GM13977 (cell line): ENCODE measurements at places on chromosomes 1 and 21.

GRCh38 chr1:4801192-4801924 is 146.9 kb downstream of the AJAP1 start:
- DNase-seq: no peak

DNA sequence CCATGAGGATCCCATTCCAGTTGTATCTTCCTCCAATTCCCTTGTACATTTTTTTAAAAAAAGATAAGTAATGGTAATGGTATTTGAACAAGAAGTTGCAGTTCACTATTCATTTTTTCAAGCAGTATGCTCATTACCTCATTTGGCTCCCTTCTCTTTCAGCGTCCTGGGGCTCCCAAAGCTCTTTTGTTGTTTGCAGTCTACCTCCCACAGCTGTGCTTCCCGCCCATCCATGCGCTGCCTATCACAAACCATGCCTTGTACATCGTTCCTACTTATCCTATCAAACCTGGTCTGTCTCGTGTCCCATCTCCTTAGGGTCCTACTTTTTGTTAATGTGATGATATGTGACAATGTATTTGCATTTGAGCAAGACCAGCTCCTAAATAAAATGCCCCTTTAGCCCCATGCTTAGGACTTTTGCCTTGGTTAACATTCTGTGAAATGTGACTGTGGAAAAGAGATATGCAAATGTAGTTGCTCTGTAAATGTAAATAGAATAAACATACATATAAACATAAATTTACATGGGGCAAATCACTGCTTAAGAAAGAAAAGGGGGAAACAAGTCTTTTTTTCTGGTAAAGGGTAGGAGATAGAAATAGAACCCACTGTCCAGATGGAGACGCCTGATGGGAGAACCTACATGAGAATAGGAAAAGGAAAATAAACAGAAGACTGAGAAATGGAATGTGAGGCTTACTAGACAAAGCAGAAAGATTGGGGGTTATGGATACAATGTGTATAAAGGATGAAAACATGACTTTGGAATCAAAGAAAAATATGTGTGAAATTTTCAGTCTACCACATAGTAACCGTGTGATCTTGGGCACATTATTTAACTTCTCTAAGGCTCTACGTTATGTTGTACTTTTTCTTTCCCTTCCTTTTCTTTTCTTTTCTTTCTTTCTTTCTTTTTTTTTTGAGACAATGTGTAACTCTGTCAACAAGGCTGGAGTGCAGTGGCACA is 59.8 kb upstream of the PLXNA2 start:
- no peak for DNase-seq

DNA sequence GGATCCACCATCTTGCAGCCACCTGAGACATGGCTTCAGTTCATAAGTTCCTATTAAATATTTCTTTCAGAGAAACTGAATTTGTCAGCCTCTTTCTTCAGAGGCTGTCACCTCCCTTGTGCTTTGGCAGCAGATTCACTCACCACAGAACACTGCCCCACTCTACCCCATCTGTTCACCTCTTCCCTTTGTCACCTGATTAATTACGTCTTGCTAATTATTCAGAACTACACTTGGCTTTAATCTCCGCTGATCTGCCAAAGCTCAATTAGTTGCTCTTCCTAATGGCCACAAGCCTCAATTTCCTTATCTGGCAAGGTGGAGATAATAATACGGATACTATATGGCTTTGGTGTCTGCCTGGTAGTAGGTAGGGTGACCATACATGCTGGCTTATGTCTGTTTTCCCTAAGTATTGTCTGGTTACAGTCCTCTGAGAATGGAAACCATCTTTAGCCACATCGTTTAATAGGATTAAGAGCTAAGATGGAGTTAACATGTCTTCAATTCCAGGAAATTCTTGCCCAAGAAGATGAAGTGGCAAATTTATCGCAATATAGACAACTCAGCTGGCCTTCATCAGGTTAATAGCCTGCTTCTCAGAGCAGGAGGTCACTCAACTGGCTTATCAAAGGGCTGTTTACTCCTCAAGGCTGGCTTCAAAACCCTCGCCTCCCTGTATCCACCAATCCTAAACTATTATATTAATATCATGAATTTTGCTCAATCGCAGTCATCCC is 58.2 kb upstream of the ADAR start:
- DNase-seq: no peak

- no peak for DNase-seq
These were observed 331.3 kb upstream of the SNX7 start for GRCh38 chr1:98330224-98330623.

DNA sequence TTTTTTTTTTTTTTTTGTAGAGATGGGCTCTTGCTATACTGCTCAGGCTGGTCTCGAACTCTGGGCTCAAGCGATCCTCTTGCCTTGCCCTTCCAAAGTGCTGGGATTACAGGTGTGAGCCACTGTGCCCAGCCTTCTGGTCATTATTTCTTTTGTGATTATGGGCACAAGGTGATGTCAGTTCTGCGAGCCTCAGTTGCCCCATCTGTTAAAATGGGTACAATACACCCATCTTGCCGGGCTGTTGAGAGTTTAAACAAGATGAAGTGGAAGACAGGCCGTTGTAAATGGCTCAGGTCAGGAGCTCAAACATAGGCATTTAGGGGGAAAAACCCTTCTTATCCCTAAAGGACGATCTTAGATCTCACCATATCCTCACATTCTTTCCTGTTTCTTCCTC is 53.7 kb upstream of the WNT4 start:
- no peak for DNase-seq

DNA sequence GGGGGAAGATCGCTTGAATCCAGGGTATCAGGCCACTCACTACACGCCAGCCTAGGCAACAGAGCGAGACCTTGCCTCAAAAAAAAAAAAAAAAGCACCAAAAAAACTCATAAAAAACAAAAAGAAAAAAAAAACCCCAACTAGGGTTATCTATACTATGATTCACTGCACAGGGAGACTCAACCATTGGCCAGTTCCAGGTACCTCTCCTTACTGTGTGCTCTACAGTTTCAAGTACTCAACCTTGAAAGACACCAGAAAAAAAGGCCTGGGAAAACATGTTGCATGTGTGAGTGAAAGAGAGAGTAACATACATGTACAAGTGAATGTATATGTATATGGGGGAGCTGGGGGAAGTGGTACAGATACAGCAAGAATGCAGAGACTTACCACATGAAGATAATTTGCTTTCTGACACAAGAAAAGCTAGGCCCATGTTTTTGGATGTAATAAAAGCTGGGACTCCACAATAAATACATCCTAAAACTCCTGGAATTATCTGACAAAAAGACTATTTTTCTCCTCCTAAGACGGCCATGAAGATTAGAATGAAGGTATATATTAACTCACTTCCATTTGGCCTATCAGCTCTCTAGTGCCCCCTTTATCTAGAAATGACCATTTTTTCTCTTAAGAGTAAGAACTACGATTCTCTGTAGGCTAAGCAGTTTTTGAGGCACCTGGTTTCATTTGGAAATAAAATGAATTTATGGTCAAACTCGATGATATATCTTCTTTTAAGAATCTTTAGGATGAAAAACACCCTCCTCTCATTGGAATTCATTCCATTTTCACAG is 52.2 kb downstream of the SLC27A3 start:
- peak; percentile 27 for DNase-seq

GRCh38 chr21:25850126-25850842 is 115.5 kb downstream of the GABPA start:
- DNase-seq: no peak

GRCh38 chr1:51313961-51314777 is 16.2 kb downstream of the TTC39A start:
- DNase-seq: no peak

- DNase-seq: peak; percentile 73
These were observed 73.9 kb downstream of the RAP1GAP start for GRCh38 chr1:21594935-21595897.

DNA sequence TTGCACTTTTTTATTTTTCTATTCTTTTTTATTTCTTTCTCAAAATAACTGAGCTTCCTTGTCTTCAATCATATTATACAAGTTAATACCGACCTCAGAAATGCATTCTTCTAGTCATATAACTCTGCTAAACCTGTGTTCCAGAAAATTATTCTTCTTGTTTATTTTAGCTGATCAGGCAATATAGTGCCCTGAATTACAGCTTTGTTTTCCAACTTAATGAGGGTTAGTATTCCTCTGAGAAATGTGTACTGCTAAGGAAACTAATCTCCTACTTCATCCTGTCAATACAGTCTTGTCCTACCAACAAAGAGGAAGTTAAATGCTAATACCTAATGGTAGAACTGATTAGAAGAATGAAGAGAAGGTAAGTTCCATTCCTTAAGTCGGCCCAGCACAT is 13.0 kb downstream of the BRINP3 start:
- DNase-seq: no peak
